ENCODE measurements at places on chromosomes 3 and 15.

- peak; percentile 93 for DNase-seq
Measured at GRCh38 chr15:88897456-88898194, 2.3 kb upstream of the HAPLN3 start.

DNA sequence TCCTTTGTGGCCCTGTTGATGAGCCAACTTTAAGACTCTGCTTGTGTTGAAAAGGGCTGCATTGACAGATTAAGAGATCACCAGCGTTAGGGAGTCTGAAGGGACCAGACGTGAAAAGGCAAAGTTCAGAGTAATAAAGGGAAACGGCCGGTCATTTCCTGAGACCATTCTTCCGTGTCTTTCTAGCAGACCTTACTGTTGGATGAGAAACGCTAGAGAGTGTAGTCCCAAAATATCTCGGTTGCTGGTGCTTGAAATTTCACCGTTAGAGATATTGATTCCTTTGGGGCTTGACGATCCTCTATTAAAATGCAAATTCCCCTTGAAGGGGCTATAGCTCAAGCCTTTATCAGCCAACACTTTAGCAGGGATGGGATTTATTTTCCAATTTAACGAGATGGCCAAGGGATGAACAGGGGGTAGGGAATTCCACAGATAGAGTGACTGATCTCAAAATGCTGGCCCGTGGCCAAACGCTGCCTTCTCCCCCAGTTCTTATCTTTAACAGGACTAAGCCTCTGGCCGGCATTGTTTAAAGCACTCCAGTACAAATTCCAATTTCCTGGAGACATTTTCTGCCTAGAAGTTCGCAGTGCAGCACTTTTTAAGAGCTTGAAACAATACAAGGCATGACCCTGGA, 250.4 kb downstream of the TJP1 start:
- DNase-seq = no peak

DNA sequence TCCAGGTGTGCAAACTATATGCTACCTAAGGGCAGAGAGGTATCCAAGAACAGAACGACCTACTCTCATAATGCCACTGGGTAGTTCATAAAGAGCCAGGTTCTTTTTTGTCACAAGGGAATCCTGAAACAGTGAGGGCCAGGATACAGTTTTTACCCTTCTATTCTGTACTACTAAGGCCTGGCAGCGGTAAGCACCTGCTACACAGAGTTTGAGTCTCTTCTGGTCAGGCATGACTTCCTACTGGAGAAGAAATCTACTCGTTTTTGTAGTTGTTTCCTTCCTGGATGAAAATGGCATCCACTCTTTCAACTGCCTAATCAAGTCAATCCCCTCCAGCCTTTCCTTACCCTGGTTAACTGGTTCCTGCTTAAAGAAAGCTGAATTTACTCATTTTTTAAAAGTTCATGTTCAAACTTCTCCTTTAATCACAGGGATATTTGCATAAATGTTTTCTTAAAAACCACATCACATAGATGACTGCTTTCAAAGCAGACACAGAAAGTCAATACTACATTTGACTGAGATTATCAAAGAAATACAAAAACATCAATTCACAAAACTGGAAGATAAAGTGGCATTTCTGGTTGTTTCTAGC, 40.0 kb downstream of the MAP4 start:
- no peak for DNase-seq

- DNase-seq = peak; percentile 37
Measured at GRCh38 chr3:173371848-173372487, 25.6 kb upstream of the NLGN1 start.

GRCh38 chr3:138433892-138434275, 532 bp upstream of the ESYT3 start:
- DNase-seq = no peak

DNA sequence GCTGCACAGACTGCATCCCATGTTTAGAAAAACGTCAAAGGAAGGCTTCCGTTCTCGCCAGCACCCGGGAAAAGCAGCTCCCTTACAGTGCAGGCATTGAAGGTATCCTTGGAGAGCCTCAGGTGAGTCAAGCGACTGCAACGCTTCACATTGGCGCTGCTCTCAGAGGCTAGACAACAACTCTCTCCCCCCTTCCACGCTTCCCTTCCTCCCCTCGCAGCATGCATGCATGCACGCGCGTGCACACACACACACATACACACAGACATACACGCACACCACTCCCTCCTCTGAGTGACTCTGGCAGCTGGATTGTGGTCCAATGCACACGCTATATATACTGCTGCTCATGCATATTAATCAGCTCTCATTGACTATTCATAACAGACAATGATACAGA, 191.1 kb downstream of the PDZRN3 start:
- no peak for DNase-seq

DNA sequence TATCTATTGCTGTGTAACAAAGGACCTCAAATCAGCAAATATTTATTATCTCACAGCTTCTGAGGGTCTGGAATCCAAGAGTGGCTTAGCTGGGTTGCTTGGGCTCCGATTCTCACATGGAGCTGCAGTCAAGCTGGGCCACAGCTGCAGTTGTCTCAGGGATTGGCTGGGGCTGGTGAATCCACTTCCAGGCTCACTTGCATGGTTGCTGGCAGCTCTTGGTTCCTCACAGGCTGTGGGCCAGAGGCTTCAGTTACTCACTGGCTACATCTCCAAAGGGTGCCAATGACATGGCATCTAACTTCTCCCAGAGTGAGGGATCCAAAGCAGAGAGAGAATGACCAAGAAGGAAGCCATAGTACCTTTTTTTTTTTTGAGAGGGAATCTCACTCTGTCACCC, 13.9 kb upstream of the SYNM start:
- no peak for DNase-seq

- DNase-seq = no peak
Measured at GRCh38 chr3:138222131-138222941, 35.2 kb downstream of the ARMC8 start.

DNA sequence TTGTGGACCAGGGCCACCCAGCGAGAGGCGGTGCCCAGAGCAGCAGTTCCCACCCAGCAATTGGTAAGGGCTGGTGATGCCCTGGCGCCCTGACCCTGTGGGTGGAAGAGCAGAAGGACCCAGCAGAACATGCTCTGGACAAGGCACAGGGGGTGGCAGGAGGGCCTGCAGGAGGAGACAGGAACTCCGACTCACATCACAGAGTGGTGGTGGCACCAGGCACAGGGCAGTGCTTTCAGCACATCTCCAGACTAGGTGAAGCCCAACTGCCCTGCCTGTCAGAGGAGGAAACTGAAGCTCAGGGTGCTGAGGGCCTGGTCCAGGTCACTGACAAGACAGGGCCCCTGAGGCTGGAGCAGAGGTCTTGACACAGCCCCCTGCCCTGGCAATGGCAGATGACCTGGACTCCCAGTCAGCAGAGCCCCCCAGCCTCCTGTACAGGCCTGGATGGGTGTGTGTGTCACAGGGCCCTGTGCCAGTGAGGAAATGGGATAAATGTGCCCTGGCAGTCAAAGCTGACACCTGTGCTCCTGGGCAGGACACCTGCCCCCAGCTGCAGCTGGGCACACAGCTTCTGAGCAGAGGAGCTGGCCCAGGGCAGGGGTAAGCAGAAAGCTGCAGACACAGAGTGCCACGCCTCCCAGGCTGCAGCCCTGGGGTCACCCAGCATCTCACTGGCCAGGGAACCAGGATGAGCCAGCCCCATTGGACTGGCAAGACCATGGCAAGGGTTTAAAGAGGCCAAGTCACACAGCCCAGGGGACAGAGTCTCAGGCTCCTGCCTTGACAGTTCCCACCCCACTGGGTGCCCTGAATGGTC, 11.4 kb downstream of the KLF15 start:
- DNase-seq = no peak

DNA sequence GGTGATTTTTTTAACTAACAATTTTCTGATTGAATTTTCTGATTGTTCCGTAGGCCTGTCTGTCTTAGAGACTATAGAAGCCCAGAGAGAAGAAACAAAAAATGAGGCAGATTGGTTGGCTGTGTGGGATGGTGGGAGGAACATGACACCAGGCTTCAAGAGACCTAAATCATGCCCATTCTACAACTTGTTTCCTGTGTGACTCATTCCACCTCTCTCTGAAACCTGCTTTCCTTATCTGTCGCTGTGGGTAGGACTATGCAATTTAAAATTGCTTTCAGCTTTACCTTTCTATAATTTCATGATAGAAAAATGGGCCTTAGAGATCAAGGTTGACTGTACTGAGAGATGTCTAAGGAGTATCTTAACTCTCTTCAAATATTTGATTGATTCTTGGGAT, 44.5 kb downstream of the OXNAD1 start:
- no peak for DNase-seq

GRCh38 chr15:88790486-88790885, 12.8 kb upstream of the ACAN start:
- DNase-seq = no peak

- DNase-seq = no peak
Measured at GRCh38 chr3:190811775-190812480, 50.6 kb downstream of the GMNC start.

- no peak for DNase-seq
Measured at GRCh38 chr3:5437783-5438323, 250.3 kb downstream of the EDEM1 start.

DNA sequence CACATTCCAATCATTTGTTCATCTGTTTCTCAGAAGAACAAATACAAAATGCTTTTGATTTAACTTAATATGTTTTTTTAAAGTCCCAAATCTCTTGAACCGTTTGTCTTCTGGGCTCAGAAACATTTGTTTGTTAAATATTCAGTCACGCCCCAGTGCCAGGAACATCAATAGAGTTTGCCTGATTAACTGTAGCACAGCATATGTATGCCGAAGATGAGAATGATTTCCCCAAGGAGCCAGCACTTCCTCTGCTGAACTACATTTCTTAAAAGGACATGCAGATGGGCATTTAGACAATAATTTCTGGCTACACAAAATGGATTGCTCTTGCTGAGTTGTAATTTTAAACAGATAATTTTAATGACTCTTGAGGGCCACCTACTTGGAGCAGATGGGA, 191.6 kb upstream of the FAM3D start:
- DNase-seq = no peak

DNA sequence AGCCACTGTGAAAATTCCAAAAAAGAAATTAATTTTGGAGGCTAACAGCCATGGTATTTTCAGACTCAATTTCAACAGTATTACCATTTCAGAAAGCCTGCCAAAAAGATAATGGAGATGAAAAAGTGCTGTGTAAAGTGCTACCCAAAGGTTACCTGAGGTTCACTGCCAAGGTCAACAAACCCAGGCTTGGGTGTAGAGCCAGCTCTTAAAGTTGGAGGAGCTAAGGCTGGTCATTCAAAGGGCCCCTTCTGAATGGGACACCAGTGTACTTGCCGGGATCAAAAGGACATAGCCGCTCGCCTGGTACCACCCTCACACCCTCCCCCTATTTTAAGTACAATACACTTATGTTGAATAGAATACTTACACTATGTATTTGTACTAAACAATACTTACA, 64.5 kb downstream of the ETV5 start:
- no peak for DNase-seq

- DNase-seq = no peak
Measured at GRCh38 chr15:65767895-65768294, 24.2 kb downstream of the DENND4A start.

DNA sequence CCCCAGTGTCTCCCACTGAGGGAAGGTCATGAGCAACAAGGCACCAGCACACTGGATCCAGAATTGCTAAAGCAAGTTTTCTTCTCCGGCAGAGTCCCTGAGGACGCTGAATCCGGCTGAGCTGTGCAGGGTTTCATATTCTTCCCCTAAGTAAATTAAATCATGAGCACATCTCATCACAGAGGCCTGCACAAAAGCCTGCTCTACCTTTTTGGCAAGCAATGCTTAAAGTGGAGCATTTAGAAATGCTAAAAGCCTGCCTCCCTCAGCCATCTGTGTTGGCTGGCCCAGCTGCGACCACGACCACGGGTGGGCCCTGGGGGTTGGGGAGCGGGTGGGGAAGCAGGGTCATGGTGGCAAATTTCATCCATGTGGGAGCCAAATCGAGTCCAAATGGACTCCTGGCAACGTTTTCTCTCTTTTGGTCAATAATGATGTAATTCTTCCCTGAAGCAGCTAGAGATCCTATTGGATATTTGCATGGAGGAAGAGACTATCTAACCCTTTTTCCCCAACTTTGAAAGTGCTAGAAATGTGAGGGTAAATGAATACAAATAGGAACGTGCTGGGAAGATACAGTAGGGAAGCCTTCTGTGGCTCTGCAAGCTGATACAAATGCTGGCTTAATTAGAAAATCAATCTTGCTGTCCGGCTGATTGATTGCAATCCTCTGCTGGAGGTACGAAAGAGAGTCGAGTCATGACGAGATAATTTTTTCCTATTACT, 532.8 kb upstream of the TBL1XR1 start:
- DNase-seq = peak; percentile 59

- no peak for DNase-seq
Measured at GRCh38 chr3:171121801-171122200, 95.3 kb upstream of the SLC2A2 start.

GRCh38 chr3:35602395-35602936, 36.9 kb upstream of the ARPP21 start:
- DNase-seq = no peak

DNA sequence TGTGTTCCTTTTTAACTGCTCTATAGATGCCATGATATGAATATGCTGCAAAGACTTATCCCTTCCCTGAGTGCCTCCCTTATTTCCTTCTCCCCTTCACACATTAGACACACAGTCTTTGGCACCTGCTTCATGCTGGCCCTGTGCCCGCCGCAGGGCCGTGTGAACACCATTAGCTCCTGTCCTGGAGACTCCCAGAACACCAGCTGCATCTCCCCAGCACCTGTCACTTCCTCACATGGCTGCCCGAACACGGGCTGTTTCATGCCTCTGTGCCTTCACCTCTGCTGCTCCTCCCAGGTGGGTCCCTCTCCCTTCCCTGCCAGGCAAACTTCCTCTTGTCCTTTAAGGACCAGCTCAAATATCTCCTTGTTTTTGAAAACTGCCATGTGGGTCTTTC, 40.5 kb upstream of the SEC13 start:
- DNase-seq = no peak

DNA sequence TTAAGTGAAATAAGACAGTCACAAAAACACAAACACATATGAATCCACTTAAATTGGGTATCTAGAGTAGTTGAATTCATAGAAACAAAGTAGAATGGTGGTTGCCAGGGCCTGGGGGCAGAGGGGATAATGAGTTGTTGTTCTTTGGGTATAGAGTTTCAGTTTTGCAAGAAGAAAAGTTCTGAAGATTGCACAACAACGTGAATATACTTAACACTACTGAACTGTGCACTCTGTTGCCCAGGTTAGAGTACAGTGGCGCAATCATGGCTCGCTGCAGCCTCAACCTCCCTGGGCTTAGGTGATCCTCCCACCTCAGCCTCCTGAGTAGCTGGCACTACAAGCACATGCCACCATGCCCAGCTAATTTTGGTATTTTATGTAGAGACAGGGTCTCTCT, 14.9 kb downstream of the GRAMD2A start:
- no peak for DNase-seq

DNA sequence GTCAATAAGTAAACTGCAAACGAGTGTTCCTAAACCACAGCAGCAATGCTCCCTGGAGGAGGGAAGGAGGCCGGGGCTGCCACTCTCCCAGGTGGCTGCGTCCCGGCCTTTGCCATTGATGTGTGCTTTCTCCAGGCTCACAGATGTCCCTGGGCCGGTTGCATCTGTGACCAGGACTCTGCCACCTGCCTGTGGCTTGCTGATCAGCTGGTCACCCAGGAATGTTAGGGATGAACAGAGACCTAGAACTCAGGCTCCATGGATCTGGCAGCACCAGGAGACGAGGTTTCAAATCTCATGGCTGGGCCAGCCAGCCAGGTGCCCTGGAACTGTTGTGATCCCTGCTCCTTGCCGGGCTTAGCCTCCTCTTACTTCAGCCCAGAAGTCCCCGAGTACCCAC, 65.7 kb downstream of the KLF15 start:
- DNase-seq = no peak
